ENCODE measurements at places on chromosomes 2 and 18. TPM values are rescaled to one million over a fixed set of nuclear protein-coding genes. Genes with fewer than 3 reads are reported as not detected.

DNA sequence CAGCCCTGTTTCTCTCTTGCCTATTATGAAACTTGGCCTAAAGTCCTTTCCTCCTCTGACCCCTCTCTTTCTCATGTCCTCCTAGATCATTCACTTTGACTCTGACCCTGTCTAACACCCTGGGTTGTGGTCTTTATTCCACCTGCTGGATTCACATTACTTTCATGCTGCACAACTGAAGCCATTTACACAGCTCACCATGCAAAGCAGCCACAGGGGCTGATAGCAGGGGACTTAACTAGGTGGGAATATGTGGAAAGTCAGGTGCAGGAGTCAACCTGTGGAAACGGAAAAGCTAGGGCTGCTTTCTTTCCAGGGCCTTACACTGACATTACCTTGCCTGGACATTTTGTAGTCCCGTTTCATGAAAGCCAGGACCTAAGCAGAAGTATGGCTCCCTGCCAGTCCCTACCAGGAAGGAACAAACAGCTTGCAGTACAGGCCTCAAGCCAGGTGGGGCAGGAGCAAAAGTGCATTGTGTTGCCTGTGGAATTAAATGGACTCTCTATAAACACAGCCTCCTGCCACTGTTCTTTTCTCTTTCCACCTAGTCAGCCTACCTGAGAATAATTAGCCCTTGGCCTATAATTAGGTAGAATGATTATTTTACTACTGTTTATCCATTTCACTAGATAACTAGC lies 11.8 kb downstream of the MAPRE3 start:
- peak; percentile 36 for DNase-seq

DNA sequence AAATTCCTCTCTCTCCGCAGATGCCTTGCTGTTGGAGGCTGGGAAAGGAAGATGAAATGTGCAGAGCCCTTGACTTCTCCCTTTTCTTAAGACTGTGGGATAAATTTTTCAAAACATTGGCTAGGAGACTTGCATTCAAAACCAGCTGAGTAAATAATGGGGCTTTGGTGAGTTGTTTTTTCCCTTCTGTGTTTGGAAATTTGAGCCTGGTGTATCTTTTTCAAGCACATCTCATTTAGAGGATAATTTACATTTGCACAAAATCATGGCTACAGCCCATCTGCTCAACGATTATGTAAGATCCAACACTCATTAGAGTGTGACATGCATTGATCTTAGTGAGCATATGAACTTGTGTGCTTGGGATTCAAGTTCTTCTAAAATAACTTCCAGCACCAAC lies 112.1 kb upstream of the ATP8B1 start:
- no peak for DNase-seq

GRCh38 chr2:234732404-234733092 lies 219.3 kb upstream of the SH3BP4 start:
- DNase-seq = no peak

GRCh38 chr2:239322416-239323086 lies 78.3 kb downstream of the HDAC4 start:
- no peak for DNase-seq

- peak; percentile 48 for DNase-seq
Measured at GRCh38 chr2:203759690-203760365, 53.4 kb downstream of the CD28 start.

DNA sequence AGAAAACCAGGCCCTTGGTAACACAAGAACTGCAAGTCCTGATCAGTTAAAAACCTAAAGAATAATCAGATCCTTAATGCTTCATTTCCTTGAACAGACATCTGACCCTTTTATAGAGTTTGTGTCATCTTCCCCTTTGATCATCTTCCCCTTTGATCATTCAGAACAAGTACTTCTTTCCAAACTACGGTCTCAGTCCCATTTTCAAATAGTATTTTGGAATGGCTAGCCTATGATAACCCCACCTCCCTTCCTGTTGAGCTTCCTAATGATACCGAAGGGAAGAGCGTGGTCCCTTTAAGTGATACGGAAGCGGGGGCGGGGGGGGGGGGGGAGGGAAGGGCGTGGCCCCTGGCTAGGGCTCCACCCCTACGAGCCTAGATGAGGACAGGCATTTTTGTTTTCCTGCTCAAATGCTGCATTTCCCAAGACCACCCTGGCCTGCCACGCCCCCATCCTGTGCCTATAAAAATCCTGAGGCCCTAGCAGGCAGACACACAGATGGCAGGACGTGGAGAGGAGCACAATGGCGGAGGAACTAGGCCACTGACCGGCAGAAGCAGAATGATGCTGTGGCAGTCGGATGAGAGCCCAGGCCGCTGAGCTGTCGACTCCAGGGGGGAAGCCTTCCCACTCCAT lies 24.1 kb upstream of the CHRNA1 start:
- peak; percentile 23 for DNase-seq

DNA sequence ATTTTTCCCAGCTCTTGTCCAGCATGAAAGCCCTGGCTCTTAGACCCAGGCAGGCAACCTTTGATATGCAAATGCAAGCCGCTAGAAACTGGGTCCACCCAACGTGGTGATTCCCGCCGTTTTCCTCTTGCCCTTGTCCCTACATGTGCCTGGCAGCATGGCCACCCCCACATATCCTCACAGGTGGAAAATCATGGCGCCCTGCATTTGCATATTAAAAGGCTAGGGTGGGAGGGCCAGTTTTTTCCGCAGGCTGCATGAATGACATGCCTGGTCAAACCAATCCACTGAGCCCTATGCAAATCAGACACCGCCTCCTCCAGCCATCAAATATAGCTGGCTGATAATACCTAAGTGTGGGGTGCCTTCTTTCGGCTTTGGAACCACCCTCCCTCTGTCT lies 1091.8 kb upstream of the NXPH2 start:
- DNase-seq = no peak

DNA sequence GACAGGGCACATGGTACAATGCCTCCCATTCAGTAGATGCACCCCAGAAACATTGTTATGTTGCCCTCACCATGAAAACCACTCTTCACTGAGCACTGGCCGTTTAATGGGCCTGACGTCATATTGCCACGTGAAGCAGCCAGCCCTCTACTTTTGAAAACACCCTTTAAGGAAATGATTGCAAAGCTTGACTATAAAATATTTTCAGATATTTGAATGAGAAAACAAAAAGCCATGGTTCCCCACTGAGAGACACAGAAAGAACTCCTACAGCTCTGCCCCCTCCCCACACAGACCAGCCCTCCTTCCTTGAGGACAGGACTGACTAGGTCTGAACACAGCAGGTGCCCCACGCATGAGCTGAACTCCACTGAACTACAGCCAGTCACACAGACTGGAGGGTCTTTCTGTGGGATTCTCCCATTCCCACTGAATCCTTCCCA lies 349.1 kb downstream of the ANAPC1 start:
- DNase-seq = no peak

DNA sequence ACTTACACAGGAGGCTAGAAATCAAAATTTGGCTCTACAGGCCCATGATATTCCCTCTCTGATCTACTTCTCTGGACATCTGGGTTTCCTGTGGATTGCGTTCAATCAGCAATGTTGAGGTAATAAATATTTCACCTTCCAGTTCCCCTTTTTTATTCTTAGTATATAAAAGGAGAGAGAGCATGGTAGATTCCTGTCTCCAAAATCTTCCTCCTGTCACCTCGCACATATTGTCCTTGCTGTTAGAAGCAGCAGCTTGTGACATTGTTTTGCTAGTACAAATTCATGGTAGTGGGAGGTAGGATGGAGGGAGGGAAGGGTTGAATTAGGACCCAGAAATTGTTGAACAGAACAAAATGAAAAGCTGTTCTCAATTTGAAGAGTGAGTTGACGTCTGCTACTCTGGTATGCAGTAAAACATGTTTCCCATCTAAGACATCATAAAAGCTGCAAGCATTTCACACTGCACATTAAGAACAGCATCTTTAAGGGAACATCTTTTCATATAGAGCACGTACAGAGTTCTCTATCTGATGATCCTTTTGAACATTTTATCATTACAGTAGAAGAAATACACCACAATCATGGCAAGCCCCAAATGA lies 156.4 kb downstream of the RDH14 start:
- DNase-seq = no peak

- no peak for DNase-seq
Measured at GRCh38 chr2:216418981-216419380, 6.7 kb downstream of the SMARCAL1 start.

Gene IL18R1
- total RNA-seq = 1.5 TPM

Gene ANKRD36
- total RNA-seq = 16.5 TPM

Gene KIAA2012
- not detected for total RNA-seq

Gene NBEAL1
- 17.0 TPM for total RNA-seq
